Activated naive CD4-positive, alpha-beta T cell (primary cell): ENCODE measurements at places on chromosomes 11 and 22.

DNA sequence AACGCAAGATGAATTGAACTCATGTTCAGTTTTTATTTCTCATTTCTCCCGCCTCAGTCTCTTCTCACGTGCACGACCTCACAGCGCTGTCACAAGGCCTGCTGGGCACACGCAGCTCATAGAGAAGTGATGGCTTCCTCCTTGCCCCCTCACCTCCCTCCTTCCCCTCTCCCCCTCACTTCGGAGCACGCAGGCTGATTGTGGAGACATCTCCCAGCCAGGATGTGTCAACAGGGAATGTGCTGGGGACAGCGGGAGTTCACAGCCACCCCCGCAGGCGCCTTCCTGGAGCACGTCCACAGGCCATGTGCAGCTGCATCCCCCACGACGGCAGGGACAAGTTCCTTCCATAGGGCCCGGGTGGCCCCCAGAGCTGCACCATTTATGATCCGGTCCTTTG is 29.1 kb upstream of the KRTAP5-6 start:
- DNase-seq: no peak

DNA sequence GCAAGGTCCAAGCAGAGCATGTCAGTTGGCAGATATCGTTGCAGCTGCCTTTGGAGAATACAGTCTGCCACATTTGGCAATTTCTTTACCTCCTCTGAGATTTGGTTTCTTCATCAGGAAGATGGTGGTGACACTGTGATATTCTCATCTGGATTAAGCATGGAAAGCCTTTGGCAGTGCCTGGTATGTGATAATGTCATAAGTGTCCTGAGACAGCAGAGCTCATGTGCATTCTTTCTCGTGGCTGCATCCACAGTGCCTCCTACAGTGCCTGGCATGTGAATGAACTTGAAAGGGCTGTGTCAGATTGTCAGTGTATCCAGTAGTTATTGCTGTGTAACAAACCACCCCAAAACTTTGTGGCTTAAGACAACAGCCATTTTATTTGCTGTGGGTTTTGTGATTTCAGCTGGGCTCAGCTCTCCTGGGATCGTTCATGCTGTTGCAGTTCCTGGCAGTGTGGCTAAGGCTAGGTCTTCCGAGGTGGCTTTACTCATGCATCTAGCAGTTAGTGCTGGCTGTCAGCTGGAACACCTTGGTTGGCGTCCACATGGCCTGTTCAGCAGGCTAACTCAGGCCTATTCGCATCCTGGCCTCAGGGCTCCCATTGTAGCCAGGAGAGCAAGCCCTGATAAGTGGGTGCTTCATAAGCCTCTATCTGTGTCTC is 35.7 kb upstream of the MICAL2 start:
- DNase-seq: no peak

DNA sequence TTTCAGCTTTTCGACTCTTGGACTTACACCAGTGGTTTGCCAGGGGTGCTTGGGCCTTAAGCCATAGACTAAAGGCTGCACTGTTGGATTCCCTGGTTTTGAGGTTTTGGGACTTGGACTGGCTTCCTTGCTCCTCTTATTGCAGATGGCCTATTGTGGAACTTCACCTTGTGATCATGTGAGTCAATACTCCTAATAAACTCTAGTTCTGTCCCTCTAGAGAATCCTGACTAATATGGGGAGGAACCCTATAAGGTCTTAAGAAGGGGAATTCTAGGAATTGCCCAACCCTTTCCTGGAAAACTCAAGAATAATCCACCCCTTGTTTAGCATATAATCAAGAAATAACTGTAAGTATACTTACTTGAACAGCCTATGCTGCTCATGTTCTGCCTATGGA is 491.8 kb downstream of the TMEM135 start:
- no peak for DNase-seq

DNA sequence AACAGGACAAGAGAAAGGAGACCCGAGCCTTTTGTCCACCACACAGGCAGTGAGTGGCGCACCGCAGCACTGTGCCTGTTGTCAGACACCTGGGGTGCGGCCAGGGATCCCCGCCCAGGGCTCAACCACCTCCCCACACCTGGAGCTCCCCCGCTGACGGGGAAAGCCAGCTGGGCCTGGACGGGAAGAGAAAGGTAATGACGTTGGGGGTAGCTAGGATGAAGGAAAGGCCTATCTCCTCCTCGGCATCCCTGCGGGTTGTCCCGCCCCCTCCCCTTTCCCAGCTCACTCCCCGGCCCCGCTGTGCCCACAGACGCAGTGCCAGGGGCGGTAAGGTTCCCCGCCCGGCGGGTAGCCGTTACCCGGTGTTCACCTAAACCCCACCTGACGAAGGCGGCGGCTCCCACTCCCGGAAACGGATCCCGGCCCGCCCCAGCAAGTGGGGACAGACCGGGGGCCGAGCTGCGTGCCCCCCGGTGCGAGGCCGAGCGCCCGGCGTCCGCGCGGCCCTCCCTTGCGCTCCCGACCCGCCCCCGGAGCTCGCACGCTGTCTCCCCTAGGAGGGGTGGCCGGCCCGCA is 495 bp downstream of the HYOU1 start:
- peak; percentile 27 for DNase-seq

DNA sequence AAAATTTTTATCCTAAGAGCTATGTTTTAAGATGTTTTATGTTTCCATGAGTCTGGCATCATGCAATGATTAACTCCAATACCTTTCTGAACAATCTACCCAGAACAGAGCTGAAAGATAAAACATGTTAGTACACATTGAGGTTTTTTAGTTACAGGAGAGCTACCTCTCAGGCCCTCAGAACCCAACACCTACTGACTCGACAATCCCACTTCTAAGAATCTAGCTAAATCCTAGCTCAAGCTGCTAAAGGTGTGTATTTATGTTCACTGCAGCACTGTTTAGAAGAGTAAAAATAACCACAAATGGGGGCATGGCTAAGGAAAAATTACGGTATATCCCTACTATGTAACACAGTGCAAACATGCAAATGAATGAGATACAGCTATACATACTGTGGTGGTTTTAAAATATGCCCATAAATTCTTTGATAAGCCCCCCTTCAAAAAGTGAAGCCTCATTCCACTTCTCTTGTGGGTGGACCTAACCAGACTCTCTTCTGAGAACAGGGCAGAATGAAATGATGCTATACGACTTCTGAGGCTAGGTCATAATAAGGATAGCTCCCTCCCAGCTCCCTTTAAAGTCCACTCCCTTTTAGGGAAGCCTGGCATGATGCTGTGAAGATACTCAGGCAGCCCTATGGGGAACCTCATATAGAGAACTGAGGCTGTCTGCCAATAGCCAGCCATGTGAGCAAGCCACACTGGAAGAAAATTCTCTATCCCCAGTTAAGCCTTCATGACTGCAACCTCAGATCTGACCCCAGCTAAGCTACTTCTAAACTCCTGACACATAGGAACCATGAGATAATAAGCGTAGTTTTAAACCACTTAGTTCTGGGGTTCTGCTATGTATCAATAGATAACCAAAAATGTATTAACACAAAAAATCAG is 29.5 kb downstream of the TMEM123 start:
- DNase-seq: no peak

DNA sequence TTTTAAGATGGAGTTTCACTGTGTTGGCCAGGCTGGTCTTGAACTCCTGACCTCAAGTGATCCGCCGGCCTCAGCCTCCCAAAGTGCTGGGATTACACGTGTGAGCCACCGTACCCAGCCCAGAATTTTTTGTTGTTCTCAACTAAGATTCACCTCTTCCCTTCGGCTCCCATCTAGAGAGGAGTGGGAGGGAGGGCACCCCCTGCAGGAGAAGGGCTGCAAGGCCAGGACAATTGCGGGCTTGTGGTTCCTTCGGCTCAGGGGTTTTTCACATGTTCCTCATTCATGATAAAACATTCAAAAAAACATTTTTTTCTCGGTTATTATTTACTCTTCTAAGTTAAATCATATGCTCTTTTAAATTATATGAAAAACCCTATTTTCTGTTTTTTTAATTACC is 201.1 kb upstream of the LRRC4C start:
- no peak for DNase-seq

- DNase-seq: no peak
Observed at GRCh38 chr11:548700-549603, 11.6 kb downstream of the LMNTD2 start.
